ENCODE measurements at places on chromosomes 7 and 10.

DNA sequence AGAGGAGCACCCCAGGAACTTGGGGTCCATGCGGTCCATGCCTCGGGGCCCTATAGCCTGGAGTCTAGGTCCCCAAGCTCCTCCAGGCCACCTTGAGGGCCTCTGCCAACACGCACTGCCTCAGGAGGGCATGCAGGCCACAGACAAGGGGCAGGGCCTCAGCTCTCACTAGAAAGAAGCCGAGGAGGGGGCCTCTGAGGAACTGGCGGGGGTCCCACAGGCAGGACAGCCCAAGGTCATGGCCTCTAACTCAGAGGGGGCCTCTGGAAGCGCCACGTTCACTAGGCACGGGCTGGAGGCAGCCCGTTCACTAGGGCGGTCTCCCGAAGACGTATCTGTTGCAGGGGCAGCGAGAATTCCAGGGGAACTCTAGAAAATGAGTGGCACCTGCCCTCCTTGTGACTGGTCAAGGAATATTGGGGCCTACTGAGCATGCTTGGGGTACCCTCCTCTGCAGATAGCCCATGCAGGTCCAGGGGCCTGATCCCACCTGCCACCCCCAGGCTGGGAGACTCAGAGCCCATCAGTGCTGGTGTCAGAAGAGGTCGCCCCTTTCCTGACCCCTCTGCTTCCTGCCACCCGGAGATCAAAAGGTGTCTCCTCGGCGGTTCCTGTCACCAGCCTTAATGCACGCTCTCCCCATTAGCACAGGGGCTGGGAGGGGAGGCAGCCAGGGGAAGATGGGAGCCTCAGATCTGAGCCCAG, 86.7 kb upstream of the RET start:
- no peak for DNase-seq

GRCh38 chr10:285216-285615, 150.0 kb downstream of the ZMYND11 start:
- DNase-seq: no peak

- DNase-seq: no peak
Measured at GRCh38 chr10:93599335-93599734, 1.7 kb downstream of the RBP4 start.

DNA sequence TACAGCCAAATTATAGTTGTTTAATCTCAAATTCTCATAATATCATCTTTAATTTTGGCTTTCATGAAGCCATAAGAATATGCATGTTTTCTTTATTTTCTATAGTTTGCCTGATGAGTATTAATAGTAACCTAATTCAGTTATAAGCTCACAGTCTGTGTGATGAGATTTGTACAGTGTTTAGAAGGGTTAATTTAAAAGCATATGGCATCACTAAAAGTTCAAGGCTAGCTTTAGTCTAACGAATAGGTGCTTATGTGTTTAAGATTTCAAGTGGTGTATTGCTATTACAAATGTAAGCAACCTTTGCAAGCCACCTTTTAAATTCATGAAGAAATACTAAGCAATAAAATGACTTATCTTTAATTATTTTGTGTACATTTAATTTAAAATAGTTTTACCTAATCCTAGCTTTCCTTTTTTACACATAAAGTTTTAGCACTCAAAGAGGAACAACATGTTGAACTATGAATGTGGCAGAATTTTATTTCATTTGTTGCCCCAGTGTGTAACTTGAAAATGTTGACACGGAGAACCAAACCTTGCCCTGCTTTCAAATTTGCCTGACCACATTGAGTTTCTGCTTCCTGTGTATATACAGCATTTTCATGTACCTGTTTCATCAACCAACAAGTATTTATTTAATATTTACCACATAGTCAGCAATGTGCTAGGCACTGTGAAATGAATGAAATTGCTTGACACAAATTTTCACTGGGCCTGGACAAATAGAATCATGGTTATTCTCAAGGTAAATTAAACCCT, 41.5 kb downstream of the TET1 start:
- DNase-seq: no peak

DNA sequence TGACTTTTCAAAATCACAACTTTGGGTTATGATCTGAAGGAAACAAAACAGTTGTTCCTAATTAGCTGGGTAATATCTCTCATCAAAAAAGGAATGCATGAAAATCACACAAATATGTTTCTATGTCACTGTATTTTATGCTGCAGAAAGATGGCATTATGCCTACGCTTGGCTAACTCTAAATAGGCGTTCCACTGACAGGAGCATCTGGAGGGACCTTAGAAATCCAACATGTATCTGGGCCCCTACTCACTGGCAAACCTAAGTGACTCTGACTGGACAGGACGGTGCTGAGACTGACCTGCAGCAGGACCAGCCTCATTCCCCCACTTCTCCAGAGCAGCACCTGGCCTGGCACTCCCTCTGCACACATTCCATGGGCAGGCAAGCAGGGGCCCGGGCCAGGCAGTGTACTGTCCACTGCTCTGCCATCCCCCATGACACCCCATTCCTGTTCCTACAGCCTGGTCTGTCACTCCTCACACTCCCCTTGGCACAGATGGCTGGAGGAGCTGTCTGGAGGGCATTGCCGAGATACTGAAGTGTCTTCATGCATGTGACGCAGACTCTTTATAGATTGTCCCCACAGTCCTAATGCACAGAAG, 2.6 kb upstream of the MYL7 start:
- no peak for DNase-seq

- DNase-seq: no peak
Measured at GRCh38 chr10:98492763-98493162, 46.0 kb upstream of the HPS1 start.

DNA sequence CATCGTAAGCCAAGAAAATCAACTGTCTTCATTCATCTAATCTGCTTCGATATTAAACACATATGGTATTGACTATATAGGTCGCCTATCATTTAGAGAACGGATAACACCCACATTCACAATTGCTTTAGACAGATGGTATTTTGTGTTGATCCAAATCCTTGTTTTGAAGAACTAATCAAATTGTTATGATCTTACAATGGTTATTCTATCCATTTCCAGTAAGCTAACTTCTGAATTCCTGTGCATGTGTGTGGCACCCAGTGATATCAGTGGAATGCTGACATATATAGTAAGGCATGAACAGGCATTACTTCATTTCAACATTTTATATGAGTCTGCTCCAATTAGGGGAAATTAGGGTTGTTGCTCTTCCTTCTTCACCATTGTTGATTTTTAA, 98.8 kb downstream of the SEMA3E start:
- no peak for DNase-seq

DNA sequence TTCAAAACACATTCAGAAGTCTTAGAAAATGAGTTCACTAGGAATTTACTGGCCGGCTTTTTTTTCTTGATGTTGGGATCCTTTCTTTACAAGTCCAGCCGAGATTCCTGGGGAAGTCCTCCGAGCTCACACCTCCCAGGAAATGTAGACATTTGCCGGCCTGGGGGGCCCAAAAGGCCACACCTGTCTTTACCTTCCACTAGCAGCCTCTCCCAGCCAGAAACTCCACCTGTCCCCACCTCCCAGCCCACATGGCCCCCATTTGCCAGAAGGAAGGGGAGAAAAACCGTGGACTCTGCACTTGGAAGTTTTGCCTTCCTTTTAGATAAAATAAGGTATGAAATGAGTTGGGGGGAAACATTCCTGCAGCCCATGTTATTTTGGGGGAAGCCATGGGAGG, 27.6 kb upstream of the EMX2 start:
- DNase-seq: no peak

GRCh38 chr7:139698844-139699243, 79.0 kb downstream of the HIPK2 start:
- DNase-seq: no peak

GRCh38 chr7:47477191-47478016, 104.5 kb downstream of the TNS3 start:
- no peak for DNase-seq

GRCh38 chr10:117264782-117265181, 23.9 kb downstream of the SLC18A2 start:
- DNase-seq: no peak

DNA sequence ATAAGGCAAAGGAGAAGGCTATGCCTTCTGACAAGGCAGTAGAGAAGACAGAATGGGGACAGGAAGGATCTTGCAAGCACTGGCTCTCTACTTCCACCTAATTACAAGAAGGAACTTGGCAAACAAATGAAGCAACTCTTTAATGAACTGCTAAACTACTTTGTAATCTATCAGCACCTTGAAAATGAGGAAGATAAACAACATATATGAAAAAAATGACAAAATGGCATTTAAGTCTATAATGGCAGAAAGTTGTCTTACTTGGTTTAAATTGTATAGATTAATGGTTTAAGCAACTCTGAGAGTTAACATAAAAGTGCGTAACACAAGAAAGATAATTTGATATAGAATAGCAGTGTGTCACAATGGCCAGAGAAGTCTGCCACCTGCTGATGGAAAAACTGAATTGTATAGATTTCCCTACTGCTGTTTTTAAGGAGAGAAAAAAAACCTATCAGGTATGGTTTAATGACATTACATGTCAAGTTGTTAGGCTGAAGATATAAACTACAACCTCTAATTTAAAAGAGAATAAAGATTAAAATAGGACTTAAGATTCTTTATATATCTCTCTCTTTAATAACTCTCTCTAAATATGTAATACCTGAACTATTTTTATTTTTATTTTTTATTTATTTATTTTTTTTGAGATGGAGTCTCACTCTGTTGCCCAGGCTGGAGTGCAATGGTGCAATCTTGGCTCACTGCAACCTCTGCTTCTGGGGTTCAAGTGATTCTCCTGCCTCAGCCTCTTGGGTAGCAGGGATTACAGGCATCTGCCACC, 11.8 kb downstream of the NT5C3A start:
- no peak for DNase-seq
